ENCODE measurements at places on chromosomes 4 and X.

- DNase-seq: peak; percentile 31
Measured at GRCh38 chrX:101417981-101418841, 10.2 kb downstream of the HNRNPH2 start.

GRCh38 chr4:13530823-13531624, 13.3 kb downstream of the NKX3-2 start:
- DNase-seq: no peak

DNA sequence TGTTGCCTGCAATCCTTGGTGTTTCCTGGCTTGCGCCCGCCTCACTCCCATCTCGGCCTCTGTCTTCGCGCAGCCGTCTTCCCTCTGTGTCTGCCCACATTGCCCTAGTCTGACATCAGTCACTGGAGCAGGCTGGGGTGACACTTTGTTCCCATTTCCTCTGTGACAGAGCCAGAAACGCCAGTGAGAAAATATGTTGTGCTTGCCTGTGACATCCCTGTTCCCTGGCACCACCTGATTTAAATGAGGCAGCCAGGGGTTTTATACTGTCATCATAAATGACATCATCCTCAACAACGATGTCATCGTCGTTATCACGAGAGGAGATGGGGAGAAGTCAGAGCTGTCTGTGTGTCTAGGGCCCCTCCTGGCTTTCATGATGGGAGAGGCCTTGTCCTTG, 29.1 kb downstream of the ZNF185 start:
- no peak for DNase-seq

- DNase-seq: no peak
Measured at GRCh38 chr4:40170588-40170987, 26.2 kb upstream of the RHOH start.

GRCh38 chrX:25805744-25806143, 332.4 kb upstream of the MAGEB18 start:
- DNase-seq: no peak

- no peak for DNase-seq
Measured at GRCh38 chr4:126965877-126966276, 666.9 kb upstream of the INTU start.

All from stimulated activated CD4-positive, alpha-beta T cell treated with anti-CD3 and anti-CD28 coated beads, Interleukin-4, amount 100 ng/mL, for 1 hour (primary cell).